OCI-LY7 (cell line): ENCODE measurements at places on chromosomes 3 and 15.

DNA sequence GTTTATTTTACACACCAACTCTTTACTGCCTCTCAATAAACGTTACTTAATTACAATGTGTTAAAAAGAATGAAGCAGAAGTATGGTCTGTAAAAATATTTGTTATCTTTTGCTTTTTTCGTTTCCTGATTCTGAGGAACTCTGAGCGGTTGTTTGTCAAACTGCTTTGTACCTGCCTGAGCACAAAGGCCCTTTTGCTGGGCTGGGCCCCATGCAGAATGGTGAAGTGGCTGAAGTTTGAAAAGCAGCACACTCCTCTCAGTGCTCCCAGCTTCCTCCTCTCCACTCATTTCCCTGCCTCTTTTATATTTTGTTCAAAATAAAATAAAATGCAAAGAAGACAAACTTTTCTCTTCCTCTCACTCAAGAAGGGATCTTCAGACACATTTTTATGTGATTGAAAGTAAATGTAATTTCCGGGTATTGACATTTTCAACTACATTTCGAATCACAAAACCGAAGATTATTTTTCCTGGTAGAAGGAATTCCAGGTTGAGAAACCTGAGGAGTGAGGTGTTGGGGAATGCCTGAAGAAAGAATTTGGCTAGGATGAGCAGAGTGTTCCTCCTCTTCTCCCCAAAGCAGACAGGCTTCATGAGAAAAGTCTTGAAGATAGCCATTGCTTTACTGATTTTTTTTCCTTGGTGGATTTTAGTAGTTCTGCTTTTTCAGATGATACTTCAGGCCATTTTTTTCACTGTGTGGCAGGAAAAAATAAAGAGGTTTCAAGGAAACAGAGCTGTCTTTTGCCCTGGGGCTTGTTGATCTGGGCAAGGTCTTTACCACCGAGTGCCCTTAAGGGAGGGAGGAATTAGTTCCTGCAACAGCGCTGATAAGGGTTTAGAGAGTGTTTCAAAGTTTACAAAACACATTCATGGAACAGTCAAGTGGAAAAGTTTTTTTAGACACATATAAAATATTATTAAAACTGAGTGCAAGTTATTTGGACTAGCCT is 229.8 kb downstream of the NFKBIZ start:
- no peak for DNase-seq

DNA sequence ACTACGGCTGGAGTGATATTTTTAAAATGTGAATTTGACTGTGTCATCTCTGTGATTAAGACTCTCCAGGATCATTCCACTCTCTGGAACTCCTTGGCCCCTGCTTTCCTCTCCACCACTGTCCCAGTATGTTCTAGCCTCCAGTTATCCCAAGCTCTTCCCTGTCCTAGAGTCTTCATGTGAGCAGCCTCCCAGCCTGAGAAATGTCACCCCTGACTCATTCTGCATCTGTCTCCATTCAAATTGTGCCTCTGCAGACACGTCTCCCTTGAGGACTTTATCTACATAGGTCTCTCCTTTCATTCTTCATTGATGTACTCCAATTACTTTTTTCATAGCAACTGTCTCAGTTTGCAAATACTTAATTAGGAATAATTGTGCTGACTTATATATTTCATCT is 317.7 kb upstream of the ADAMTS9 start:
- DNase-seq = no peak

DNA sequence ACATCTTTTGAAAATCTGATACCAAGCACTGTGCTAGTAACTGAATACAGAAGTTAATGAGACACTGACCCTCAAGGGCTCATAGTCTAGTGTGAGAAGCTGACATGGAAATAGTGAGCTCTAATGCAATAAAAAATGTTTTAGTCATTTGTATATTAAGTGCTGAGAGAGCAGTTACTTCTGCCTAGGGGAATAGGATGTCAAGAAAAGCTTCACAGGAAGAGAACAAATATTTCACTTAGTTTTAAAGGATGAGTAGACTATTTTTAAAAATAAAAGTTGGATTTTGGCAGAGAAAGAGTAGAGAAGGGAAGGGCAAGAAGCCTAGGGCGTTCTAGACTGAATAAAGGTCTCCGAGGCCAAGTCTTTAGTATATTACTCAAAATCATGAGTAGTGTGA is 158.4 kb downstream of the ATG7 start:
- no peak for DNase-seq

DNA sequence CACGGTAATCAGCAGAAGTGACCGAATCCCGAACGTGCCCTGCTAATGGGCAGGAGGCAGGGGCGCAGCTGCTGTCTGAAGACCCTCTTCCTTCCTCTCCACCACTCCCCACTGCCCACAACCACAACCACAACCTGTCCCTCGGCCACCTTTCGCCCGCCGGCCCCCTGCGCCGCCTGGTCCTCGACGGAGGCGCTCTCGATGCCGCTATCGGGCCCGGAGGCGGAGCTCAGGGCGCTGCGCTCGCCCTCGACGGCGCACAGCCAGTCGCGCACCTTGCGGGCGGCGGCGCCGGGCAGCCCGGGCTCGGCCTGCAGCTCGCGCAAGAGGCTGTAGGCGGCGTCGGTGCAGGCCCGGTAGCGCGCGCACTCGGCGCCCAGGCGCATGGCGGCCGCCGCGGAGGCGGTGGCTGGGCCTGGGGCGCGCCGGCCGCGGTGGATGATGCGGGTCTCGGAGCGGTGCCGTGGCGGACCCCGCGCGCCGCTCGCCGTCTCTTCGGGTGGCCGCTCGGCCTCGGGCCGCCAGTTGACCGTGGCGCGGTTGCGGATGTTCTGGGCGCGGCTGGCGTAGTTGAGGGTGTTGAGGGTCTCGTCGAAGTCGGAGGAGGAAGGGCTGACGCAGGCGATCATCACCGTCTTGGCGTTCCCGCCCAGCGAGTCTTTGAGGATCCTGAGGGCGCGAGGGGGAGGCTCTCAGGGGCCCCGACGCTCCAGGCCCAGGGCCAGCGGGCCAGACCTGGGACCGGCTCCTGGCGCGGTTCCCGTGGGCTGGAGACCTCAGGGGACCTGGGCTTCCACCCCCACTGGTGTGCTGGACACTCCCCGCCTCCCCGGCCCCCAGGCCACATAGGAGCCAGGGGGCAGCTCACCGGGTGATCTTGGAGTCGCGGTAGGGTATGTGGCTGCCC is 6.9 kb downstream of the KIF7 start:
- no peak for DNase-seq

DNA sequence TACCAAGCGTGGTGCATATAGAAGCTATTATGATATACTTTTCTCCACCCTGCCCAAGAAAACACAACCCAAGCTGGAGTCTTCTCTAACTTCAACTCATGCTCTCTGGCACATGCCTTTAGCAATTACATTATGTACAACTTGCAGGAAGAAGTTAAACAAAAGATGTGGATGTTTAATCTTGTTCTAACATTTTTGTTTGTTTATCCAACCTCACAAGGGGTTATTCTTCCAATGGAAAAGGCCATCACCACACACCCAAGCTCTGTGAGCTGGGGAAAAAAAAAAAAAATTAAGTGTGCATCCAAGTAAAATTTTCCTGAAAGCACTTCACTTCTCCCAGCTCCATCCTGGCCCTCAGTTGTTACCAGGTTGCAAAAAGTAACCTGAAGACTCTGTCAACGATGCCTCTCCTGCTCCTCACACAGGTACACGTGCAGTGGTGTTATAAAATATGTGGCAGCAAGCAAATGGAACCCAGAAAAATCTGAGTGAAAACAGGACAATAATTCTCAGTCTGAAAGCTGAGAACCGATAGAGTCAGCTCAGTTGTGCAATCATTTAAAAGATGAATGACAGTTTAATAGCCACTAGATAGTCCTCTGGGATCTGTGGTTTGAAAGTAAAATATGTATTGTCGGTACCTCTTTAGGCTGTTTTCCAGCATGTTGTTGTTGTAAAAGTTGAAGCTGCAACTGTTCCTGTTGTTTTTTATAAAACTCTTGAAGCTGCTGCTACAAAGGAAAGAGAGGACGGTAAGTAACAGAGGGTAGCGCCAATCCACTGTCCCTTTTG is 531.4 kb downstream of the FOXP1 start:
- DNase-seq = no peak

DNA sequence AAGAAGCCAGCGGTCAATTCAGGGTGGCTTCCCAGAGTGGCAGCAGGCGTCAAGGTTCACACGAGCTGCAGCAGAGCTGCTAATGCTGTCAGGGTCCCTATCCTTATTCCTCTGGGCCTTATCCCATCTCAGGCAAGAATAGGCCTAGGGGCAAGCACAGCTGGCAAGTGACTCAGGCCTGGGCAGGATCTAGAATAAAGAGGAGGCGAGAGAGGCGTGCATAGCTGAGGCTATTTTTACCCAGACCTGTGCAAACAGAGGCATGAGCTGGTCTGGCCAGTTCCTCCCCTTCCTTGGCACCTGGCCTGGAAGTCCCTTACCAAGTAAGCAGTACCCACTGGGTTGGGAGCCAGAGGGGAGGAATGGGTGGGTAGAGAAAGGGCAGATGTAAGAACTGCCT is 12.2 kb upstream of the VIPR1 start:
- DNase-seq = peak; percentile 93
